CD4-positive, alpha-beta T cell treated with Interleukin-15 for 4 hours (primary cell): ENCODE measurements at places on chromosomes 11 and 22.

DNA sequence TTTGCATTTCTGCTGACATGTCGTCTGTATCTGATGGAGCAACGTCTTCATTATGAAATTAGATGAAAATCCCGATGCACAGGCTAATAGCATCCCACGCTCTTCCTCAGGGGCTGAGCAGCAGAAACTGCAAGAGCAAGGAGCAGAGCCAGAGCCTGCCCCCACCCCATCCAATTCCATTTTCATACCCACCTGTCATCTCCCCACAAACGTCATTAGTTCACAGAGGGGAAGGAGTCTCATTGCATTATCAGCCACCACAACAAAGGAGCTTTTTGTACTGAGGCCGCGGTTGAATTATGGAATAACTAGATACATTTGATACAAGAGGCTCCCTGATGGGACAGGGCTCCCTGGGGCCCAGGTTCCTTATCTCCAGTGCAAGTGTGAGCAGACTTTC, 515.0 kb downstream of the NTM start:
- DNase-seq: no peak

- DNase-seq: no peak
These were observed 182.4 kb downstream of the BRD1 start for GRCh38 chr22:49645257-49645656.

GRCh38 chr11:65918211-65919140, at the start of gene C11orf68:
Gene C11orf68, minus strand, starts transcription at chr11:65919062. Its CDS starts 31 bp downstream, at chr11:65919031.
- no peak for DNase-seq

DNA sequence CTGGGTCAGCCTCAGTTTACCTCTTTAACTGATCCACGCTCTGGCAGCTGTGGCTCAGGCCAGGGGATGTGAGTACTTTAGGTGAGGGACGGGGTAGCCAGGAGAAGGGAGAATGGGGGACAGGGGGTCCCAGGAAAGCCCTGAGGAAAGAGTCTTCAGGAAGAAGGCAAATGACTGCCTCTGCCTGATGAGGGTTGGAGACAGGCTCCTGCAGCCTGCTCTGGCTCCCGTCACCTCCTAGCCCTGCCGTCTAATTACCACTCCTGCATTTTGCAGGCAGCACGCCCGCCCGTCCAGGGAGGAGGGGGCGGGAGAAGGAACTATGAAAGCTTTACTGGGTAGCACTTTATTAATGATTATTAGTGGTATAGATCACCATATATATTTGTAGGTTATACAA, 116.6 kb downstream of the CEP164 start:
- no peak for DNase-seq

DNA sequence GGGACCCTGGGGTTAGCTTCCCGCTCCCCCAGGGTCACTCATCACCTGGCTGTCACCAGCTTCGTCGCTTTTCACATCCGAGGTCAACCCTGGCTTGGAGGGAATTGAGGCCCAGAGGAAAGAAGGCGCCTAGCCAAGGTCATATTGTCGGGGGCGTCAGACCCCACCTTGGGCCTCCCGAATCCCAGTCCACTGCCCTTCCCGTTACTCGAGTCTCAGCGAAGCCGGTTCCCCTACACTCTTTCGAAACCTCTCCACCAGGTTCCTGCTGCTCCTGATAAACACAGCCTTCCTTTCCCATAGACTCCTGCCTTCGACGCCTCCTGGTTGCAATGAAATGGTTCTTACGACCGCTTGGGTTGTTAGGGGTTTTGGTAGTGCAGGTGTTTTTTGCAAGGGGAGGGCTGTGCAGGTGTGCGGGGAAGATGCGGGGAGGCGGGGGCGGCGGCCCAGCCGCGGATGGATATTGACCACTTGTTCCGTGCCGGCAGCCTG, 642 bp downstream of the NAA40 start:
- DNase-seq: no peak

DNA sequence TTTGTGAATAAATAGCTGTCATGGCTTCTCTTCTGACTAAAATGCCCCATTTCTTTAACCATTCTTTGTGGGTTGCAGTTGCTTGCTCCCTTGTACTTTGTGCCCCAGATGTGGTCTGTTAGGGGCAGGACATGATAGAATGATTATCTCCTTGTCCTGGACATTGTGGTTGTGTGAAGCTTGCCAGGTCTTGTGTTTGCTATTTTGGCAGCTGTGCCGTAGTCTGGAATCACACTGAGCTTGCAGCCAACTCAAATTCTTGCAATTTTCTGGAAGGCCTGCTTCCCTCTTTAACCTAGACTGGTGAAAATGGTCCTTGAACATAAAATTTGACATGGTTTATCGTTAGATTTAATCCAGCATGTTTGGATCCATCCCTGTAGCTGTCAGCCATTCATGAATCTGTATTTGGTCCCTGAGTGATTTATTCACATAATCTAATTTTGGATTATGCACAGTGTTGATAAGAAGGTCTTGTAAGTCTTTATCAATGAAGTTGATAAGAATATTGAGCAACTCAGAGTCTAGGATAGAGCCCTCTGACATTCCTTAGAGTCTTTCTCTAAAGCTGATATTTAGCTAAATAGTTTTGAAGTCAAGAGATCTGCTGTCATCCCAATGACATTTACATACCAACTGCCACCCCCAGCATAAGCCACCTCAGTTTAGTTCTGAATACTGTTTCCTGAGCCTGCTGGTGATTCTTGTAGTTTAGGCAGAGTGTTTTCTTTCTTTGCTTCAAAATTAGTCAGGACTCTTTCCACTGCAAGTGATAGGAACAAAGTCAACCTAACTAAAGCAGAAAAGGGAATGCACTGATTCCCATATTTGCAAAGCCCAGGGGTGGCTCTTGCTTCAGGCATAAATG, 9.8 kb downstream of the SPON1 start:
- DNase-seq: no peak

DNA sequence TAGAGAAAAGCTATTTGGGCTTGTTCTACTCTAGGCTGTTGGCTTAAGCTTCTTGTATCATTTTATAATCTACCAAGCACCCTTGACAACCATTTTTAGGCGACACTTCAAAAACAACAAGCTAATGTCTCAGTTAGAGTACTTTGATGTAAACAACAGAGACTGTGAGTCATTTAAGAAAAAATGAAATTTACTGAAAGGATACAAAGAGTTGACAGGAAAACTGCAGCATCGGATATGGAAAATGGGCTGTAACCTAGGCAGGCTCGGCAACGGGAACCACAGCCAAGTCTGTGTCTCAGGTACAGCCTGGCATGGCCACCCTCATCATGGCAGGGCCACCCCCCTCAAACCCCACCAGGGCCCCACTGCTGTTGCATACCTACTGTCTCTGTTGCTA, 4.4 kb upstream of the RNF169 start:
- no peak for DNase-seq

- no peak for DNase-seq
These were observed 451 bp downstream of the CDC45 start for GRCh38 chr22:19480173-19480568.

DNA sequence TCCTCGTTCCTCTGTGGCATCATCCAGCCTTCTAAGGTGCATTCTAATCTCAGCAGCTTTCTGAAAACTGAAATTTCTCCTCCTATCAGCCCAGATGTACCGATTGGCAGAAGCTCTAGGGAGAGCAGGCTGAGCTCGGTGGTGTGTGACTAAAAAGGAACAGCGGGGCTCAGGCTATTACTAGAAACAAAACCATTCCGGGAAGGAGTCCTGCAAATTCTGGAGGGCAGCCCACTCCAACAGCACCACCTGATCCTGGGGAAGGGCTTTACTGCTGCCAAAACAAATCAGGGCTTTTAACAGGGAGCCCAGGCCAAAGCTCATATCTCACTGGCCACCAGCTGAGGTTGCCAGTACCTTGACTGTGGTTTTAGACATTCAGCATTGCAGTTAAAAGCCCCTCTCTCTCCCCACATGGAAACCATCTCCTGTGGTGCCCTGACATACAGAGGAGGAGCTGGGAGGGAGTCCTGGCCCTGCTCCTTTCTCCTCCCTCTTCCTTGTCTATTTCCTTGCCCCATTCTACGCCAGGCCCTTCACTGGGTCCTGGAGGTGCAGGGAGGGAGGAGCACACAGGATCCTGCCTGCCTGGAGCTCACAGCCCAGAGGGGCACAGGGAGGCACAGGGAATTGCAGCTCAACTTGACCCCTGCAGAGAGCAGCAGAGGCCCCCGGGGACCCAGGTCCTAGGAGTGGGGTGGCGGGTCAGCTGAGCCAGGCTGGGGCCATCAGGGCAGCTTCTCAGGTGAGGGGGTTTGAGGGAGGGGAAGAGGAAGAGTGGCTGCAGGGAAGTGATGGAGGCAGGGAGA, 889 bp downstream of the PLAAT4 start:
- DNase-seq: no peak

GRCh38 chr11:282171-282570, 4.0 kb downstream of the NLRP6 start:
- DNase-seq: no peak

DNA sequence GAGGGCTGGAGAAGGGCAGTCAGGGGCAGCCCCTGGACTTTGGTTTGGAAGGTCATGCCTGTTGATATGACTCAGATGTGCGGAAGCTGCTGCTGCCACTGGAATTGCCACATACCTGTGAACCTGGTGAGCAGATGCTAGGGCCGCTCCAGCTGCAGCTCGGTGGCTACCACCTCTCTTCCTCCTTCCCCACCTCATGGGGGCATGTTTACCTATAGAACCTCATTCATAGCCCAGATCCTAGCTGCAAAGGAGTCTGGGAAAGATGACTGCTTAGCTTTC, 17.5 kb upstream of the TSPAN18 start:
- DNase-seq: no peak

GRCh38 chr22:49771266-49772065, 56.2 kb downstream of the BRD1 start:
- no peak for DNase-seq

- DNase-seq: no peak
These were observed 175.2 kb downstream of the DBX1 start for GRCh38 chr11:19985111-19985510.

- no peak for DNase-seq
These were observed 26.2 kb downstream of the FAM83F start for GRCh38 chr22:40020956-40021355.

GRCh38 chr11:64260147-64260708, 8.9 kb downstream of the PLCB3 start:
- no peak for DNase-seq

GRCh38 chr11:10493041-10493663, 38.1 kb downstream of the AMPD3 start:
- no peak for DNase-seq

DNA sequence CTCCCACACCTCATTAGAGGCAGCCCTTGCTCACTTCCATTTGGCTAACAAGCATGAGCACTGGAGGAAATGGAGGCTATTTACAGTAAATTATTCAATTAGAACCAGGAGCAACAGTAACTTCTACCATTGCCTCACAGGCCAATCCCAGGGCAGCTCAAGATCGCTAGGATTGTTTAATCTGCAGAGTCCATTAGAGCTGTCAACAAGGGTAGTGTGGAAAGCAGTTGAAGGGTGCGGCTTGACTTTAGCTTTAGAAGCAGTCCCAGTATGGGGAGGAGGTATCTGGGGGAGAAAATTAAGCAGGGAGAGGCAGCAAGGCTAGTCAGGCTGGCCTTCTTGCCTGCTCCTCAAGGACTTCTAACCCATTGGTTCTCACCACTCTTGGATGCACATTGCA, 38.3 kb upstream of the CYP2R1 start:
- DNase-seq: no peak

DNA sequence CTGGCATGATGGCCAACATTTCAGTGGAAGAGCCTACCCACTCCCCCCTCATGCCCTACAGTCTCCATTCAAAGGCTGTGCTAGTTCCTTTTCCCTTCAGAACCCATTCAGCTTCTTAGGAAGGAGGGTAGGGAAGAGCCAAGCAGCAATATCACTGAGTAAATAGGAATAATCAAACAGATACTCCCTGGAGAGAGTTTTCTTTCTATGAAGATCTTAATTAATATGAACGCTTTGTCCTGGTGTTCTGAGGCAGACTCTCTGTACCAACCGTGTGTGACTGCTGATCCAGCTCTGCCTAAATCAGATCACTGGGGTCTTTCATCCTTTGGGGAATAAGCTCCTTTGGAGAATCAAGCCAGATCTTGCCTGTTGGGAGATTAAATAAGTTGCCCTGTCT, 75.2 kb upstream of the NNMT start:
- DNase-seq: no peak

DNA sequence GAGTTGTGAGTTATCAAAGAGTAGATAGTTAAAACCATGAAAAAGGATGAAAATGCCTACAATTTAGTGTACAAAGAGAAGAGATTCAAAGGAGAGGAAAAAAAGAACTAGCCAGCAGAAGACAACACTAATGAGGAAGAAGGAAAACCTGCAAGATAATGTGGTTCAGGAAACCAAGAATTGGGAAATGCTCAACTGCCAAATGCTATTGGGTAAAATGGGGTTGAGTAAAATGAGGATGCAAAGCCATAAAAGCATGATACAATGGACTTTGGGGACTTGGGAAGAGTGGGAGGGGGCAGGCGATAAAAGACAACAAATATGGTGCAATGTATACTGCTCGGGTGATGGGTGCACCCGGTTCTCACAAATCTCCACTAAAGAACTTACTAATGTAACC, 7.6 kb upstream of the OR52K2 start:
- no peak for DNase-seq

DNA sequence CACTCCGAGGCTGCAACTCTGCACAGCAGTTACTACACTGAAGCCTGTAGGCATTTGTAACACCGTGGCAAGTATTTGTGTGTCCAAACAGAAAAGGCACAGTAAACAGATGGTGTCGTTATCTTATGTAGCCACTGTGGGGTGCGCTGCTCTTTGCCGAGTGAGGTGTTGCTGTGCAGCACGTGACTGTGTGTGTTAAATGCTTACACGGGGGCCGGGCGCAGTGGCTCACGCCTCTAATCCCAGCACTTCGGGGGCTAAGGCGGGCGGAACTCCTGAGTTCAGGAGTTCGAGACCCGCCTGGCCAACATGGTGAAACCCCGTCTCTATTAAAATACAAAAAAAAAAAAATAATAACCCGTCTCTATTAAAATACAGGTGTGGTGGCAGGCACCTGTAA, 11.5 kb downstream of the ZBED4 start:
- DNase-seq: no peak

DNA sequence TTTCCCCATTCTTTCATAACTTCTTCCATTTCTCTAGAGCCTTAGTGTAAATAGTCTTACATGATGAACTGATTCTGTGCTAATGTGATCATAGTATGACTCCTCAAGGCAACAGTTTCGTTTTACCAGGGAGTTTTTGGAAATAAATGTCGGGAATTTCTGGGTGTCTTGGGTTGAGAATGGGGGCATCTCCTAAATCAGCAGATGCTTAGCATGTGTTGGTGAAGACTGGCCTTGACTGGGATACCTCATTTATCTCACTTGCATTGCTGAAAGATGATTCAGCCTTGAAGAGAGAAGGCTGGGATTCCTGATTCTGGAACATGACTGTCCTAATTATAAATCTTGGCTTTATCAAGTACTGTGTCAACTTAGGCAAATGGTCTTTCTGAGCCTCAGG, 115.7 kb upstream of the C11orf87 start:
- no peak for DNase-seq

- DNase-seq: no peak
These were observed 691 bp downstream of the CEP295 start for GRCh38 chr11:93662175-93662570.

DNA sequence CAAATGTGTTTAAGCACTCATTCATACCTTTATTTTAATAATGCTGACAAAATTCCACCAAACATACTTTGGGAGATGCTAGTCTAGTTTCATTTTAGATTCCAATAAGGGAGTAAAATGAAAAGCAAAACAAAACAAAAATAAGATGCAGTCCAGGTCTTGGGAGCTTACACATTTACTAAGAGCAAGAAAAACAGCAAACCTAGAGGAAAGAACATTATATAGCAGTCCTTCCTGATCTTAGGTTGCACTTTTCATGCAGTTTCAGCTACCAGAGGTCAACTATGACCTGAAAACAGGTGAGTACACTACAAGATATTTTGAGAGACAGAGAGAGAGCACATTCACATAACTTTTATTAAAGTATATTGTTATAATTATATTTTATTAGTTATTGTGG, 1100.9 kb downstream of the DLG2 start:
- no peak for DNase-seq
